HepG2 (cell line): ENCODE measurements at places on chromosomes 4 and X. TPM values are rescaled to one million over a fixed set of nuclear protein-coding genes. Genes with fewer than 3 reads are reported as not detected.

- H3K4me3 ChIP-seq = no peak overlapping the region
- no peak for DNase-seq
- no peak overlapping the region for H3K27ac ChIP-seq
- H3K36me3 ChIP-seq = no peaks in the 10 kb centered on the region
These were observed 298.8 kb upstream of the NOCT start for GRCh38 chr4:138716559-138717335.

DNA sequence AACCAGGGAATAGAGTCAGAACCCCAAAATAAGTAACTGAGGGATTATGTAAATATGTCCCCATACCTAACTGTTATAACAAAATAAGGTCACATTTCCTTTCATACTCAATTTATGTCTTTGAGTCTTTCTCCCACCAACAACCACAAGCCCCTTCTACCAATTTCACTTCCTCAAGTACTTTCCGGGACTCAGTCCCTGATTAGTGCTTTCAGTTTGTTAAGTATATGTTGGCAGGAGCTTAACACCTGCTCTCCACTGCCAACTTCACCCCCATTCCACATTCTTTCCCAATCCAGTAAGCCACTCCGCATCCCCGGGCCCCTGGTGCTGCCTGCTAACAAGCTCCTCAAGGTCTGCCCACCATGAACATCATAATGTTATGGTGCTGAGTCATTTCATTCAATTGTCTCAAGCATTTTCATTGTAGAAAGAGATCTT is 71.3 kb upstream of the SPRY1 start:
- no peak for DNase-seq
- H3K4me1 ChIP-seq = no peaks in the 10 kb centered on the region
- no peaks in the 10 kb centered on the region for H3K27me3 ChIP-seq
- H3K36me3 ChIP-seq = no peaks in the 10 kb centered on the region

DNA sequence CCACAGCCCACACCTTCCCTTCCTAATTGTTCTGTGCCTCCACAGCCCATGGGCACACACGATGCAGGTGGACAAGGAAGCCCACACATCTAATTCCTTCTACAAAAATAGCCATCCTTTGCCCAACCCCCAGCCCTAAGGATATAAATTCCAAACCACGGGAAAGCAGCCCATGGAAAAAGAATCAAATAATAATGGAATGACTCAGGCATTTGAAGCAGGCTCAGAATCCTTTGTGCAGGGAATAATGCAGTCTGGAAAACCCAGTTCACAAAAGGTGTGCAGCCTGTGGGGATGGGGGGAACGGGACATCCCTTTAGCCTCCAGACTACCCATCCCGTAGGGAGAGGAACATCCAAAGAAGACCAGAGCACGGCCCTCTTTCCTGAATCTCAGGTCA is 342.3 kb upstream of the GALNT7 start:
- no peak overlapping the region for H3K27ac ChIP-seq
- no peaks in the 10 kb centered on the region for H3K4me1 ChIP-seq
- no peak for DNase-seq
- H3K27me3 ChIP-seq = no peaks in the 10 kb centered on the region
- H3K36me3 ChIP-seq = no peaks in the 10 kb centered on the region

GRCh38 chr4:629915-630641 is 4.7 kb downstream of the PDE6B start:
- H3K4me1 ChIP-seq = peaks cover 8% of the 10 kb centered on the region
- H3K4me3 ChIP-seq = no peak overlapping the region
- DNase-seq = no peak

DNA sequence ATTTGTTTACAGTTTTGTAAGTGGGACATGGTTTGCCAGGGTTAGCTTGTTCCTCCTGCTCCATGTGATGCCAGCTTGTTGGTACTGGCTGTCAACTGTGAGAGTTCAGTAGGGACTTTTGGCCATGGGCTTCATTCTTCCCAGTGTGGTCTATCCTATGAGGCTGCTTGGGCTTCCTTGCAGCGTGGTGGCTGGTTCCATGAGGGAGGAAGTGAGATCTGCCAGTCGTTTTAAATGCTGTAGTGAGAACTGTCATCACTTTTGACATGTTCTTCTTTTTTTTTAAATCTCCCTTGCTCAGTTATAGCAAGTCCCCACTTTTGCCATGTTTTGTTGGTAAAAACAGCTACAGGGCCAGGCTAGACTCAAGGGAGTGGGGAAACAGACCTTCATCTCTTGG is 15.9 kb downstream of the NSD2 start:
- no peaks in the 10 kb centered on the region for H3K27me3 ChIP-seq
- DNase-seq = no peak
- H3K36me3 ChIP-seq = peaks cover 3% of the 10 kb centered on the region
- no peak overlapping the region for H3K27ac ChIP-seq
- peaks cover 7% of the 10 kb centered on the region for H3K4me1 ChIP-seq

GRCh38 chr4:141026900-141027299 is 106.4 kb downstream of the RNF150 start:
- H3K4me3 ChIP-seq = no peak overlapping the region
- no peak overlapping the region for H3K27ac ChIP-seq
- no peak for DNase-seq
- H3K36me3 ChIP-seq = no peaks in the 10 kb centered on the region
- no peaks in the 10 kb centered on the region; the same call in 1 of the 2 replicates for H3K27me3 ChIP-seq

DNA sequence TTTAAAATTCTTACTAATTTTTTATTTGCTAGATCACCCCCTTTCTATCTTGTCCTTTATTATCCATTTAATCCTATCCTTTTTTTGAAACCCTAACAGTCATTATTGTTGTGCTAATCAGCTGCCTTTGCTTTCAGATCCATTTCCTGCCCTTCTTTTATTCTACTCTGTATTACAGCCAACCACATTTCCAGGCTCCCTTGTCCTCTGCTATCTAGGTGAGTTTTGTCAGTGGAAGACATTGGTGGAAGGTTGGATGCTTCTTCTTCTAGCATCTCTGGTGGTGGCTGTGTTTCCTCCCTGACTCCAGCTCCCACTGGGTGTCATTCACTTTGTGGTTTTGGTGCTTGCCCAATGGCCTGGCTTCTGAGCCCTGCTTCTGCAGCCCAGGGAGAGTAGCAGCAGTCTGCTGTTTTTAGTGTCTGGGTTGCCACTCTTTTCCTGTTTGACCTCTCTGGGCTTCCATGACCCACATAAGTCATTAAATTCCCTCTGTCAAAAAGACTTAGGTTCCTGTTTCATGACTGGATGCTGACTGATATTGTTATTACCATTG is 225.2 kb upstream of the PGRMC2 start:
- no peak overlapping the region for H3K4me3 ChIP-seq
- H3K36me3 ChIP-seq = no peaks in the 10 kb centered on the region
- H3K27ac ChIP-seq = no peak overlapping the region
- no peak for DNase-seq
- no peaks in the 10 kb centered on the region for H3K27me3 ChIP-seq

- H3K27me3 ChIP-seq = no peaks in the 10 kb centered on the region
- no peak for DNase-seq
- H3K4me3 ChIP-seq = no peak overlapping the region
These were observed 25.1 kb upstream of the APLN start for GRCh38 chrX:129679901-129680300.

ZAR1 gene
- not detected in 2 replicates for total RNA-seq

GSX2 gene
- not detected in 2 replicates for total RNA-seq

CXCL5 gene
- not detected in 2 replicates for total RNA-seq

TRAPPC2 gene
- total RNA-seq = 8.1 and 9.2 TPM in 2 replicates
